ENCODE measurements at places on chromosomes 12 and 14. TPM values are rescaled to one million over a fixed set of nuclear protein-coding genes. Genes with fewer than 3 reads are reported as not detected.

HSPB8 gene
- polyA plus RNA-seq: 16.1 TPM

CRIP1 gene
- 2.9 TPM for polyA plus RNA-seq

FKBP3 gene
- polyA plus RNA-seq: 370 TPM

CDH24 gene
- polyA plus RNA-seq: not detected

DIO2 gene
- 0.78 TPM for polyA plus RNA-seq

CD4 gene
- 1.4 TPM for polyA plus RNA-seq

BORCS5 gene
- polyA plus RNA-seq: 4.9 TPM

MDGA2 gene
- polyA plus RNA-seq: 39.2 TPM

FAM90A1 gene
- polyA plus RNA-seq: not detected

CCND2 gene
- 110 TPM for polyA plus RNA-seq

SPRING1 gene
- polyA plus RNA-seq: 3.1 TPM

MYH6 gene
- not detected for polyA plus RNA-seq

COA8 gene
- polyA plus RNA-seq: 60.2 TPM

KRT5 gene
- polyA plus RNA-seq: not detected

CELA1 gene
- polyA plus RNA-seq: not detected

SSTR1 gene
- 0.67 TPM for polyA plus RNA-seq

REC8 gene
- 6.9 TPM for polyA plus RNA-seq

TBC1D30 gene
- polyA plus RNA-seq: 4.3 TPM

NID2 gene
- not detected for polyA plus RNA-seq

PTPRQ gene
- not detected for polyA plus RNA-seq

ATP2B1 gene
- polyA plus RNA-seq: 31.9 TPM

RNASE3 gene
- polyA plus RNA-seq: 2.3 TPM

Data from Purkinje cell (primary cell).